ENCODE measurements at places on chromosomes 1 and 21.
A peak's percentile ranks its signal among the peaks of the same experiment; 100 is the strongest.

- DNase-seq, result no peak
These were observed 20.2 kb downstream of the PANK4 start for GRCh38 chr1:2506007-2506860.

DNA sequence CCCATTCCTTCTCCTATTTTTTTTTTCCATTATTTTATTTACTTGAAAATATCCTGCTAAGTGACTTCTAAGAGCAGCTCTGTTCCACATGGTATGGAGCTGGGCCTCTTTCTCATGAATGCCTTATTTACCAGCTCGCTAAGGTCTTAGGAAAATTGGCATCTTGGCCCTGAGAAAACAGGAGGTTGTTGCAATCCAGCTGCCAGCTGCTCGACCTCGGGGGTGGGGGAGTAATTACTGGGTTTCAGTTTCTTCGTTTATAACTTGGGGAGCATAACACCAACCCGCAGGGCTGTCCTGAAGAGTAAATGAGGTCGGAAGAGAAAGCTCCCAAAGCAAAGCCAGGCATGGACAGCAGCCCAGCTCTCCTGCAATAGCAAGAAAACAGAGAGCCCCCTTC, 176.3 kb downstream of the AJAP1 start:
- no peak for DNase-seq

- no peak for DNase-seq
These were observed 3.6 kb downstream of the PFKFB2 start for GRCh38 chr1:207056673-207057072.

GRCh38 chr1:81115422-81115821, 685.3 kb upstream of the ADGRL2 start:
- DNase-seq, result no peak

DNA sequence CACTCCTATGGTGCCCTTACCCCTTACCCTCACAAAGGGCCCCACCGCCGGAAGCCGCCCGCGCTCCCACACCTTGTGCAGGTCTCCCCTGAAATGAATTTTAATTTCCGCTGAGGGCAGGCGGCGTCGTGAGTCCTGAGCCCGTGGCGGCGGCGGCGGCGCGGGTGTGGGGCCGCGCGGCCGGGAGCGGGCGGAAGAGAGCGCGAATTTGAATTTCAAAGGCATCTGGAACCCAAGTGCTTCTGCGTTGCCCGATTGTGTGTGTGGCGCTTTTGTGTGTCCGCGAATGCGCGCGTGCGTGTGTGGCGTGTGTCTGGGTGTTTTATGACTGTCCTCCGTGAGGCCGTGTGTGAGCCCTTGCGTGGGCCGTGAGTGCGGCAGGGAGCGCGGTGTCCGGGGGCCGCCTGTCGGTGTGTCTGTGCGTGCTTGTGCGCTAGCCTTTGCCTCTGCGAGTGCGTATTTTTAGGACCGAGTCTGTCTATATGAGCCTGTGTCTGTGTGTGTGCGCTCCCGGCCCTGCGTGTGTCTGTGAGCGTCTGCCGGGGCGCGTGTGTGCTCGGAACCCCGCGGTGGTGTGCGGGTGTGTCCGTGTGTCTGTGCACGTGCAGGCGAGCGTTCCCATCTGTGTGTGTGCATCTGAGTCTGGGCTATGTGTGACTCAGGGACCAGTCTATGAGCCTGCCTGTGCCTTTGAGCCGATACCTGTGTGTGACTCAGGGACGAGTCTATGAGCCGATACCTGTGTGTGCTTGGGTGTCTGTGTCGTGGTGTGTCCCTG, 7.9 kb upstream of the ADGRB2 start:
- DNase-seq, result no peak

GRCh38 chr21:21165063-21165645, 166.9 kb downstream of the NCAM2 start:
- DNase-seq, result no peak

DNA sequence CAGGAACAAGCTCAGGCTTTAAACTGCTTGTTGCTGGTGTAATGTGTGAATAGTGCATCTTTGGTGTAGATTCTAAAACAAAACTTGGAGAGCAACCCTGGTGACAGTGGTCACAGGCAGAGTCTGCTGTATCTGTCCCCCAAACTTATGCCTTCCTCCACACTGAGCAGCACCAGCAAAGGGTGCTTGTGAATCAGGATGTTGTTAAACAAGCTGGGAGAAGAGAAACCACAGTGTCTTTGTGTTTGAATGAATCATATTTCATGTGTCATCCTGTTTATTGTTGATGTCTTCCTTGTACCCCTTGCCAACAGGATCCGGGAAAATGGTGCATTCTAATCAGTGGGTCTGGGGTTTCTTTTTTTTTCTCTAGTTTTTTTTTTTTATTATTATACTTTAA, 91.9 kb upstream of the COG2 start:
- no peak for DNase-seq

DNA sequence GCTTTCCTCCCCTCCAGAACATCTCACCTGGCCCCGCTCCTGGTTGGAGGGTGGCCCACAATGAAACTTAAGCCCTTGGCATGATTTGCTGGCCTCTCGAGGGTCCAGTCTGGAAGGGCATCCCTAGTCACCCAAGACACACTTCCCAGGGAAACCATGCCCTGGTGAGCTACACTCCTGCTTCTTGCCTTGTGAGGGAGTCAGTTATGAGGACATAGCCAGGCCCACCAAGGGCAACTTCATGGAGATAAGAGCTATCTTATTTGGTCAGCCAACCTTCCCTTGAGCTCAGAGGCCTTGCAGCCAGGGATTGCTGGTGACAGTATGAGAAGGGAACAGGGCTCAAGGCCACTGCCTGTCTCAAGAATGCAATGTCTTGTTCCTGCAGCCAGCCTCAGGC, 9.7 kb downstream of the TNR start:
- DNase-seq, result no peak

- no peak for DNase-seq
These were observed 13.8 kb downstream of the LYST start for GRCh38 chr1:235852887-235853286.

DNA sequence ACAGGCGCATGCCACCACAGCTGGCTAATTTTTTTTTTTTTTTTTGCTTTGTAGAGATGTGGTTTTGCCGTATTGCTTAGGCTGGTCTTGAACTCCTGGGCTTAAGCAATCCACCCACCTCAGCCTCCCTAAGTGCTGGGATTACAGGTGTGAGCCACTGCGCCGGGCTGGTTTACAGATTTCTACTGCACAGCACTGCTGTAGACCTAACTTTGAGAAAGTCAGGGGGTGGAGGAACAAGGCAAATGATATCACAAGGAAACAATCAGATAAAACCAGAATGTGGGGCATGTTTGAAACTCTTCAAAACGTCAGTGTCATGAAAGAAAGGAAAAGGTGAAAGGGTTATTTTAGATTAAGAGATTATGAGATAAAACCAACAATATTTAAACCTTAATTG, 45.3 kb downstream of the URB2 start:
- DNase-seq, result no peak

DNA sequence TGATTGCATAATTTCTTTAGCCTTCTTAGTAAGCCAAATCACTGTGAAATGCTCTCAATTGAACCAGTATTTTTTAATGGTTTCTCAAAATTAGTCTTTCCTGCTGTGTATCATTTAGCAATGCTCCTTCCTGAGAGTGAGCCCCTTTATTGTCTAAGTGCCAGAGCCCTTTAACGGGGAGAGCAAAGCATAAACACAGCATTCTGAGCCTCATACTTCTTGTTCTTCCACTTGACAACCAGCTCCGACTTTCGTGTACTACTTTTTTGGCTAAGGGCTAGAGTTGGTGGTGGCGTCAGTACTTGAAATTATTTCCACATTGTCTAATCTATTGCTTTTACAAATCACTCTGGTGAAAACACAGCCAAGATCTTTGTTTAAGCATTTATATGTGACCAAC, 299.0 kb downstream of the TPR start:
- no peak for DNase-seq

DNA sequence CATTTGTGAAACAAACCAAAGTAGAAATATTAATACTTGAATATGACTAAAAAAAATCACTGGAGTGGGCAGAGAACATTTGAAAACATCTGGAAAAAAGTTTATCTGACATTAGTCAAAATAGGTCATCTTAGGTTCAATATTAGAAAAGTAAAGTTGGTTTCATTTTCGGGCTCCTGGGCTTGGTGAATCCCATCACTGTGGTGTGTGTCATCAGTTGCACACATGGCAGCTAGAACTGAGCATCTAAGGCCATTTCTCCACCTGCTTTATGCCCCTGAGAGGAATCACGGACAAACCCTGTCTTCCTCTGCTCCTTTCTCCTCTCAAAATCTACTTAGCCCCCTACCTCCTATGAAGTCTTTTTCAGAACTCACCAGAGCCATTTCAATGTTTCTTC, 5.4 kb downstream of the HSD11B1 start:
- DNase-seq, result no peak

GRCh38 chr1:157505481-157506272, 46.6 kb downstream of the FCRL5 start:
- peak; percentile 71 for DNase-seq

GRCh38 chr1:25232866-25233784, 823 bp upstream of the SYF2 start:
- DNase-seq, result peak; percentile 80

DNA sequence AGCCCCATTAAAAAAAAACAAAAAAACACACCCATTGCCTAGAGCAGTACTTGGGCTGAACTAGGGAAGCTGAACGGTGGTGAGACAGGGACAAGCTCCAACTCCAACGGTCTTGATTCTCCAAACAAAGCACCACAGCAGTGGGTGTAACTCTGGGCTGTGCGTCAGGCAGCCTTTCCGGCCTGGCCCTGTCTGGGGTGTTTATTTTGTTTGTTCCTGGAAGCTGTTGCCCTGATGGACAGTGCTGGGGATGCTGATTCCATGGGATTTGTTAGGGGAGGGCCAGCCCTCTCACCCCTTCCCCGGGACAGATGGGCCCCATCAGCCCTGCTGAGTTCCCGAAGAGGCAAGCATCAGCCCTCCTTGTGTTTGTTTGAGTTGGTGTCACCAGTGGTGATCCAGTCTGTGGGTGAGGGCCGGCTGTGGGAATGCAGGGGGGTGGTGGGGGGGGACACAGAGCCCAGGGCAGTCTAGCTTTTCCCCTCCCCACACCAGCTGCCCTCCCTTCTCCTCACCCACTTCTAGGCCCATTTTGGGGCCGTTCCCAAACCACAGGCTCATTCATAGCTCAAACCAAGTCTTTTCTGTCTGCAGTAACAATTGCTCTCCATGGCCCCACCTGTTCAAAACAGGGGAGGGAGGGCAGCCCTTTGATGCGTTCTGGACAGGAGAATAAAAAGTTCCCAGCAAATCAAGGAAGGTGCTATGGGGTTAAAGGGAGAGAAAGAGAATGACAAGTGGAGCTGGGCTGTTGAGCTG, 4.5 kb downstream of the WNT2B start:
- no peak for DNase-seq

DNA sequence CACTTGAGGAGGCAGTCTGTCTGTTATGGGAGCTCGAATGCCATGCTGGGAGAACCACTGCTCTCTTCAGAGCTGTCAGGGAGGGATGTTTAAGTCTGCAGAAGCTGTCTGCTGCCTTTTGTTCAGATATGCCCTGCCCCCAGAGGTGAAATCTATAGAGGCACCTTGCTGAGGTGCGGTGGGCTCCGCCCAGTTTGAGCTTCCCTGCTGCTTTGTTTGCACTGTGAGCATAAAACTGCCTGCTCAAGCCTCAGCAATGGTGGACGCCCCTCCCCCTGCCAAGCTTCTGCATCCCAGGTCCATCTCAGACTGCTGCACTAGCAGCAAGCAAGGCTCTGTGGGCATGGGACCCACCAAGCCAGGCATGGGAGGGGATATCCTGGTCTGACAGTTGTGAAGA, 247.5 kb downstream of the LMX1A start:
- DNase-seq, result no peak

GRCh38 chr1:180387413-180387812, 115.0 kb downstream of the ACBD6 start:
- no peak for DNase-seq

GRCh38 chr1:18962121-18962721, 5.7 kb upstream of the IFFO2 start:
- DNase-seq, result no peak

DNA sequence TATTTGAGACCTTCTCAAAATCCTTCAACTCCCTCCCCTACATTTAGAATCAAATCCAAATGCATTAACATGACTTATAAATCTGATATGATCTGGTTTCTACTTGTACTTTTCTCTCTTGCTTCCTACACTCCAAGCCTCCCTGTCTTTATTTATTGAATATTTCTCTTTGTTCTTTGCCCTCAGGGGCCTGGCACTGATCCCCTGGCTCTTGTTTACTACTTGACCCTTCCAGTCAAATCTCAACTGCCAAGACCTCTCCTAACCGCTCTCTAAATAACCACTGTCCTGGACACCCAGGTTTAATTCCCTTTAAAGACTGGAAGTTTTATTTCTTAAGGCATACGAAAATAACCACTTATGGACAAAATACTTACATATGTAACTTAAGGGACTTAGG, 248.9 kb downstream of the CHRM3 start:
- DNase-seq, result no peak

DNA sequence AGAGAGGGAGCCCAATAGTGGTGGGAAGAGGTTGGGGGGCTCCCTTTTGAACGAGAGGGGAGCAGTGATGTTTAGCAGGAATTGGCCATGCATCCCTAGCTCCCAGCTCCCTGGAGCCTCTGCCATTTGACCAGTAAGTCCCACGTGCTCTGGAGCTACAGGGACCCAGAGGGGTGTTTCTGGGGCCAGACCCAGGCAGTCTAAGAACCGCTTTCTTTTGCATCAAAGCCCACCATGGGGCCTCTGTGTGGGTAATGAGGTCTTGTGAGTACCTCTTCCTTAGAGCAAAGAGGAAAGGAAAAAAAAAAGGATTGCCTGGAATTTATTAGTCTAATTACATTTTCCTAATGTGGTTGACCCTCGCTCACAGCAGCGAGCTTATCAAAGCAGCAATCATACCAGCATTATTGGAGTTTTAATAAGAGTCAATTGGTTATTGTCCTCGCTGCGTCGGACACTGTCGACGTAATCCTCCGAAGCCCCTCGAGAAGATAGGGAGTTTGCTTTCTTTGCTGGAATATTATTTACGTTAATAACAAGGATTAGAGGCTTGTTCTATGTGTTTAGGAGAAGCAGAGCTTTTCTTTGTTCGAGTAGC, 17.6 kb downstream of the ACTL8 start:
- no peak for DNase-seq

- DNase-seq, result no peak
These were observed 32.3 kb downstream of the RCAN1 start for GRCh38 chr21:34582506-34583150.

GRCh38 chr21:45393021-45393420, 11.9 kb upstream of the COL18A1 start:
- DNase-seq, result peak; percentile 13

GRCh38 chr1:15945011-15945831, 30.7 kb downstream of the ZBTB17 start:
- no peak for DNase-seq

GRCh38 chr1:172071746-172072145, 230.4 kb downstream of the DNM3 start:
- DNase-seq, result no peak

DNA sequence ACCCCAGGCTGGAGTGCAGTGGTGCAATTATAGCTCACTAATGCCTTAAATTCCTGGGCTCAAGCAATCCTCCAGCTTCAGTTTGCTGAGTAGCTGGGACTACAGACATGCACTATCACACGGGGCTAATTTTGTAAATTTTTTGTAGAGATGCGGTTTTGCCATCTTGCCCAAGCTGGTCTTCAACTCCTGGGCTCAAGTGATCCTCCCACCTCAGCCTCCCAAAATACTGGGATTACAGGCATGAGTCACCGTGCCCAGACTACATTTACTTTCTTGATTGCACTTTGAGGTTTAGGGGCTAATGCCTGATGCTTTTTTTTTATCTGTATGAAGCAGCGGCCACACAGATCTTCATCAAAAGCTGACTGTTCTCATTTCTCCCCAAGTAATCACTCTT, 124.6 kb downstream of the KIF26B start:
- no peak for DNase-seq

GRCh38 chr1:149915429-149916192, 2.0 kb downstream of the SV2A start:
- no peak for DNase-seq

- no peak for DNase-seq
These were observed 22.7 kb downstream of the FMO3 start for GRCh38 chr1:171113382-171113781.

Data from glutamatergic neuron (in vitro differentiated cells).